ENCODE measurements at places on chromosomes 4 and X.

- no peak for DNase-seq
Observed at GRCh38 chr4:139913398-139913990, 240.5 kb downstream of the MAML3 start.

DNA sequence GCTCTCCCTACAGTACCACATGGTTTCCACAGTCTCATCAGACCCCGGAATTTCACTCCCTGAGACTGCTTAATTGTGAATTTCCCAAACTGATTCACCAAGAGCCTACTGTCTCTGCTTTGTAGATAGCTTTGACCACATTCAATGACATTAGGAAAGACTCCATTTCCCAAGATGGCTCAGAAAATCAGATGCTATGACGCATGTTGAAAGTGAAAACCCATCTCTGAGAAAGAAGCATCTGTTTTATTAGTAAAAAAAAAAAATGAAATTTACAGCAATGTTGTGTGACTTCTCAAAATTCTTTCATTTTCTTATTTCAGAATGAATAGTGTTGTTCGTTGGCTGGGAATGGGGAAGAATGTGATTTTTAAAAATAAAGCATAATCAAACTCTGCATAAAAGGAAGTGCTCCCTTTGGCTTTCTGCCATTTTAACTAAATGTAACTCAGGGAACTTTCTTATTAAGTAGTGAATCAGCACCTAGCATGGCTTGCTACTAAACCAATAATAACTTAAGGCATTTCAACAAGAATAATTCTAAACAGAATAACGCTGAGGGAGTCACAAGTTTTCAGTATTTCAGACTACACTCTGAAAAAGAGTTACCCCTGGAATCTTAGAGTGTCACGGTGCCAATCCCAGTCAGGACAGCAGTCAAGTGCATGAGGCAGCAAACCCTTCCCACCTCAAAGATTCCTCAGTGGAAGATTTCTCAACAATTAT, 97.4 kb upstream of the MYOZ2 start:
- no peak for DNase-seq

DNA sequence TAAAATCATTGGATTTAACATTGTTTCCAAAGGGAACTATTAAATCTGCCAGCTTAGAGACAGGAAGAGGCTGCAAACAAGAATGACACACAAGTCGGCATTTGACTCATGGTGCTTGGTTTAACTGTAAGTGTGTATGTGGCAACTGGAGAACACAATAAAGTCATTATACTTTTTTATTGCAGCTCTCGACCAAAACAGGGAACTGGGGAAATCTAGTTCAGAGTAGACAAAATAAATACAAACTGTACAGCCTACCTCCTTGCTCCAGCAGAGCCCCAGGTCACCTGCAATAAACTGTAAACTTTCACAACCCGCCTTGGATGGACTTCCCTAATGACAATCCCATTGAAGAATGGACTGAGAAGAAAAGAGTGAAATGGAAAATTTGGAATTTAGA, 24.0 kb downstream of the NPY5R start:
- DNase-seq: no peak

DNA sequence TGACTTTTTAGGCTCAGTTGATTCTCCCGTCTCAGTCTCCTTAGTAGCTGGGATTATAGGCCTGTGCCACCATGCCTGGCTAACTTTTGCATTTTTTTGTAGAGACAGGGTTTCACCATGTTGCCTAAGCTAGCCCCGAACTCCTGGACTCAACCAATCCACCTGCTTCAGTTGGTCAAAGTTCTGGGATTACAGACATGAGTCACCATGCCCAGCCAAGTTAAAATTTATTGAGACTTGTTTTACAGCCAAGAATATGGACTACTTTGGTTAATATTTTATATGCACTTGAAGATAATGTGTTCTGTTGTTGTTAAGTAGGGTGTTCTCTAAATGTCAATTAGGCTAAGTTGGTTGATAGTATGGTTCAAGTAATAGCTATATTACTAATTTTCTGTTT, 58.7 kb downstream of the CYTL1 start:
- no peak for DNase-seq

- DNase-seq: no peak
Observed at GRCh38 chr4:54391104-54391503, 162.0 kb downstream of the PDGFRA start.

- no peak for DNase-seq
Observed at GRCh38 chr4:111268769-111269414, 646.0 kb upstream of the PITX2 start.

GRCh38 chr4:54499308-54500074, 158.3 kb upstream of the KIT start:
- no peak for DNase-seq

- no peak for DNase-seq
Observed at GRCh38 chr4:79027656-79028055, 88.4 kb upstream of the PAQR3 start.
